ENCODE measurements at places on chromosomes 1 and 21.

- peak; percentile 28 for DNase-seq
Observed at GRCh38 chr1:34983700-34984355, 1.3 kb downstream of the TMEM35B start.

- peak; percentile 27 for DNase-seq
Observed at GRCh38 chr1:10494754-10495474, 20.2 kb downstream of the PEX14 start.

DNA sequence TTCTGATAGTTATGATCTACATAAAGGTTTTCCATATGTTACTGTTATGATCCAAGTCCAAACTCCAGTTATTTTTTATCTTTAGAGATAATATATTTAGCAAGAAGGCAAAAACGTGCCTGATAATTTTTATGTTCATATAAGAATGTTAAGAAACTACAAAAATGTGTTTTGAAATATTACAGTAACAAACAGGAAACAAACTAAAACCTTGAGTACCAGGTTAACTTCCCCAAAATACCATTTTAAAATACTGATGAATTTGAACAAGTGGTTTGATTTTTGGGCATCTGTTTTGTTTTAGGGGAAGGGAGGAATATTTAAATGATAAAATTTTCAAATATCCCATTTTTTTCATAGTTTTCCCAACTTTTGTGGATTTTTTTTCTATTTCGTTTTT, 124.8 kb downstream of the NR5A2 start:
- no peak for DNase-seq

GRCh38 chr1:204990059-204990664, 52.9 kb upstream of the CNTN2 start:
- no peak for DNase-seq

GRCh38 chr1:200224315-200224714, 185.5 kb downstream of the ZNF281 start:
- peak; percentile 35 for DNase-seq

DNA sequence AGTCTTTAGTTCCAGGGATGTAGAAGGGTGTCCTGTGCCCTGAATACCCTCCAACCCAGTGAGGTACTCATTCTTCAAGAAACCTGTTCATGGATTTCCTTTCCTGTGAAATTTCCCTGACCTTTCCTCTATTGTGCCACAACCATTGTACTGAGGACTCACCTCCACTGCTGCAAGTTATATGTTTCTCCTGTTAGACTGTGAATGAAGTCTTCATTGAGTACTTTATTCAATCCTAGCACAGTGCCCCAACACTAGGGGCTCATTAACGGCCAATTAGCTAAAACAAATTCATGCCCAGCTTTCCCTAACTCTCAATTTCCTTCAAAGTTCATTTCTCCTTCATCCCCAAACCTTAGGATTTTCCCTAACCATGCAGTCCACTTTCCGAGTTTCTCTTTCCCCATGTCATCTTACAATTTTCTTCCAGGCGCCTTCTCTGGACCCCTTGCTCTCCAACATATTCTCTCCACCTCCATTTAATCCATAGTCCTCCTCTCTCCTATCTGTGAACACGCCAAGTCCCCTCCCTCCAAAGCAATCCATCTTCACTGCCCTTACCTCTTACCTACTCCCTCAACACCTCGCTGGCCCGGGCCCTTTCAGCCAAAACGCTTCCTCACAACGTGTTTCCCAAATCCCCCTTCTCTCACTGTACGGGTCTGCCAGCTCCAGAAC, 1.3 kb downstream of the TRIM33 start:
- no peak for DNase-seq

DNA sequence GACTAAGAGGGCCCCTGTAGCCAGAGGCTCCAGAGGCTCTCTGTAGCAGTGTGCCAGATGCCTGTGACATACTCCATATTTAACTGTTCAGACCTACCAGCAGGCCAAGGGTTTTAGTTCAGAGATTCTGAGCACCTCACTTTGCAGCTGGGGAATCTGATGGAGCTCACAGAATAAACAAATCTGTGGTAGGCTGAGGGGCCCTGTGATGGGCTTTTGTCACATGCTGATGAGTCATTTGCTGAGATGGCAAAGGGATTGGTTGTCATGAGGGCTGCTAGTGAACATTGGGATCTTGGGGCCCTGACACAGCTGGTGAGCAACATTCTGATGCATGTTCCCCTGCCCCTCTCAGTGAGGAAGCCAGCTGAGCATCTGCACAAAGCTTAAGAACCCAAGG, 482.2 kb downstream of the CAMTA1 start:
- DNase-seq: no peak

GRCh38 chr1:206035027-206035426, 11.3 kb upstream of the CTSE start:
- no peak for DNase-seq
